ENCODE measurements at places on chromosomes 12 and 14.
A peak's percentile ranks its signal among the peaks of the same experiment; 100 is the strongest.

DNA sequence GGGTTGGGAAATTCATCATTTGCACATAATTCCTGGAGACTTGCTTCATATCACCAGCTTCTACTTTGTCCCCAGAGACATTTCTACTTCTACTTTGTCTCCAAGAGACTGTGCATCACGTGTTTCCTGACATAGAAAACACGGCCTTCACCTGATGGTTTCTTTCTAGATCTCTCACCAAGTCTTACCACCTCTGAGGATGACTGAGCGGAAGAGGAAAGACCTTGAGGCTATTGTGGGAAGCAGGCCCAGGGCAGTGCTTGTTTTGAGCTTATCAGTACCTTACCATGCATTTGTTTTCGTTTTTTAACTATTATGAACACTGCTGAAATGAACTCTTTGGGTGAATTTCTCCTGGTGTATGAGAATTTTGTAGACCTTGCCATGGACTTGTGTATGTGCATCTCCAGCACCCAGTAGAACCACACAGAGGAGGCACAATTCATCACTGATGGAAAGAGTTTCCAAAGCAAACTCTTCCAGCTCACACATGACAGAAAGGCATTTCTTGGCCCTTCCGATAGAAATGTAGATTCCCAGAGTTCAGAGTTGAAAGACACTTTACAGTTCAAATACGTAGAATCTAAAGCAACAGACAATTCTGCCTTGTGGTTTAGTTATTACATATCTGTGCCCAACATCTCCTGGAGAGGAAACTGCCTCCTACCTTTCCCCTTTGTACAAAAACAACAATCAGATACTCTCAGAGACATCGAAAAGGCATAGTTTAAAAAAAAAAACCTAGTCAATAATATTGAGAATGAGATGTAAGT is 434.7 kb downstream of the FUT8 start:
- DNase-seq = no peak

DNA sequence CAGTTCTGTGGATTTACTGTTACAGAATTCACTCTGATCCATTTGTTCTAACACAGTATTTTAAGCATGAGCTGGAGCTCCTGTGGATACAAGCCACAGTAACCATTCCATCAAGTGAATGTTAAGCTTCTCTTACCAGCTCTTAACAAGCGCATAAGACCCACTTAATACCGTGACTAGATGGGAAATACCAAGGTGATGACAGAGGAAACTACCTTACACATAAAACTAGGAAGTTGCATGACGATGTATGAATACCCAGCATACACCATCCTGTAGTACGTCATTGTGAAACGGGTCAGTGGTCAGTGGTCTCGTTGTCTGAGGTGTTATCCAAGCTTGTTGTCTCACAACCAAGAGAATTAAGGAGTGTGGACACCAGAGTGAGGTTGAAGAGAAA is 2.0 kb upstream of the GALC start:
- DNase-seq = no peak

GRCh38 chr12:87428701-87429277 is 600.4 kb downstream of the C12orf50 start:
- peak; percentile 65 for DNase-seq

- DNase-seq = no peak
Measured at GRCh38 chr12:22105542-22105941, 59.5 kb downstream of the CMAS start.

- no peak for DNase-seq
Measured at GRCh38 chr12:87259391-87259790, 769.8 kb downstream of the C12orf50 start.

DNA sequence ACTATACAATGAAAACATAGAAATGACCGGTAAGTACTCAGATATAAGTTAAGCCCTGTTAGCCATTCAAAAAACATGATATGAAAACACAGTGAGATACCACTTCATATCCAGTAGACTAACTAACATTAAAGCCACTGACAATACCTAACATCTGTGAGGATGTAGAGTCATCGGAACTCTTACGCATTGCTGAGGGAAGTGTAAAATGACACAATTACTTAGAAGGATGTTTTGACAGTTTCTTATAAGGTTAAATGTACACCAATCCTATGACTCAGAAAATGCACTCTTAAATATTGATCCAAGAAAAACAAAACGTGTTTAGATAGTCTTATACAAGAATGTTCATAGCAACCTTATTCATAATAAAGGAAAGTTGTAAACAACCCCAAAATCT is 782.9 kb downstream of the BCL11B start:
- DNase-seq = no peak

GRCh38 chr12:67915335-67915851 is 73.9 kb upstream of the IFNG-AS1 start:
- no peak for DNase-seq

DNA sequence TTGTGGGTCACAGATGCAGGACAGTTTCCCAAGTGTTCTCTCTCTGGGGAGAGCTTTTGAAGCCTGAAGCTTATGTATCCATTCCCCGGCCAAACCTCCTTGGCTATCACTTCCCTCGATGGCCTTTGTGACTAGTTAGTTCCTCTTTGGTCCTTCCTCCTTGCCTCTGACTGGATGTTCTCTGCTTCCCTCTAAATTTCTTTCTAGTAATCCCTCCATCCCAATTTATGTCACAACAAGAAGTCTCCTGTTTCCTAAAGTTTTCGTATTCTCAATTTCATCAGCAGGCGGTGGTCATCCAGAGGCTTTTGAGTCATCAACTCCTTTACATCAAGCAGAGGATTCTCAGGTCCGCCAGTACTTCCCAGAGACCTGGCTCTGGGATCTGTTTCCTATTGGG is 27.5 kb downstream of the A2ML1 start:
- no peak for DNase-seq

GRCh38 chr12:8697120-8697475 is 693 bp upstream of the RIMKLB start:
- DNase-seq = no peak

GRCh38 chr14:30069536-30069935 is 141.9 kb upstream of the PRKD1 start:
- no peak for DNase-seq

DNA sequence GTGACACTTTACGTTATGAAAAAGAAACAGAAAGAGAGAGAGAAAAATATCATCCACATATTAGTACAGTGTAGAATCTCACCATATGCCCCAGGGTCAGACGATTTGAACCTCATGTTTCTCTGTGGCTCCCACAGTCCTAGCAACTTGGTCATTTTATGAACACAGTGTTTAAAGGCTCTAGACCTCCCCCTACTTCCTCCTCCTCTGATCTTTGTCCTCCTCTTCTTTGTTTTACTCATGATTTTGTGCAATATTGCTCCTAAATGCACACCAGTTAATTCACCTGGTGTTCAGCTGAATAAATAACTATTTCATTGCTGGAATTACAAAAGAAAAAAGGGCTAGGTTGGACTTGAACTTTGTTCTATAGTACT is 18.2 kb downstream of the GLT1D1 start:
- no peak for DNase-seq

DNA sequence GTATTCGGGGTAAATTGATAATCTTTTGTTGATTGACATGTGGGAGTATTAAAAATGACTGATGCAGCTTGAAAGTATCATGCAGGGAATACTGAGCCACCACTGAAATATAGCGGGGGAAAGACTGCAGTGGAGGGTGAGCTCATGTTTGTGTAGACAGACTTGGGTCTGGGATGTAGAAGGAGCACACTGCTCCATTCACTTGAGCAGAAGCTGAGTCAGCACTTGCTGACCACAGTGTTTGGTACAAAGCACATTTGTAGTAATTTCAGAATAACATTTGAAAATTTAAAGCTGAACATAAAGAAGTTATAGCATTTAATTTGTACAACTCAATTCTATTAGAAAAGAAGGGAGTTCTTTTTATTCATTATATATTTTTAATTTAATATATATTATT is 304.3 kb upstream of the PRICKLE1 start:
- peak; percentile 26 for DNase-seq

Data from COLO829 (cell line).